ENCODE measurements at places on chromosomes 16 and 17.

DNA sequence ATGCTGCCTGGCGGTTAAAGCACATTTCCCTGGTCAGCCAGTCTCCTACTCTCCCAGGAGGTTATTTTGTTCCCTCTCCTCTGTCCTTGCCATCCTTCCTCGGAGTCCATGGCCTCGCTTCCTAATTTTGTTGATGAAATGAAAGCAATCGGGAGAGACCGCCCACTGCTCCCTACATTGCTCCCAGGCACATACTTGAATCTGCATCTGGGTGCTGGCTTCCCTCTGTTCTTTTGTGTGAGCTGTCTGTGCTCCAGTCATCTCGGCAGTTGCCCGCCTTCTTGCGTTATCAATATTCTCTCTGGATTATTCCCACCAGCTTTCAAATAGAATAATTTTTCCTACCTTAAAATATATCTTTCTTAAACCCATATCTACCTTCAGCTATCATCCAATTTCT, 11.1 kb downstream of the KRT23 start:
- no peak for DNase-seq

- no peak for DNase-seq
Measured at GRCh38 chr17:70295329-70295728, 126.0 kb downstream of the KCNJ2 start.

GRCh38 chr16:73065632-73066330, 17.9 kb upstream of the ZFHX3 start:
- DNase-seq: no peak

DNA sequence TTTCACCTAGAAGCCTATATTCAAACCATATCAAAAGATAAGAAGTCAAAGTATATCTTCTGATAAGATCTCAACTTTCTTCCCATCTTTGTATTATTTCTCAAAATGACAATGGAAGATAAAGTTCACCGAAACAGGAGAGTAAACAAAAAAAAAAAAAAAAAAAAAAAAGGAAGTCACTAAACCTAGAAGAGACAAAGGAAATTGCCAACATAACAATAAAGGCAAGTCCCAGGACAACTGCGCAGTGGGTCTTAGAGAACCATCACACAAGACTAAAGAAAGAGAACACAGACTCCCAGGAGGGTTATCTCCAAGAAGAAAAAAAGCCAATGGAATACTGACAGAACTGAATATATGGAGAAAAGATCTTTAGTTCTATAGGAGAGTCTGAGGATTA, 65.7 kb downstream of the SMURF2 start:
- DNase-seq: no peak

- peak; percentile 72 for DNase-seq
Measured at GRCh38 chr17:76427501-76428231, 25.3 kb downstream of the UBE2O start.

DNA sequence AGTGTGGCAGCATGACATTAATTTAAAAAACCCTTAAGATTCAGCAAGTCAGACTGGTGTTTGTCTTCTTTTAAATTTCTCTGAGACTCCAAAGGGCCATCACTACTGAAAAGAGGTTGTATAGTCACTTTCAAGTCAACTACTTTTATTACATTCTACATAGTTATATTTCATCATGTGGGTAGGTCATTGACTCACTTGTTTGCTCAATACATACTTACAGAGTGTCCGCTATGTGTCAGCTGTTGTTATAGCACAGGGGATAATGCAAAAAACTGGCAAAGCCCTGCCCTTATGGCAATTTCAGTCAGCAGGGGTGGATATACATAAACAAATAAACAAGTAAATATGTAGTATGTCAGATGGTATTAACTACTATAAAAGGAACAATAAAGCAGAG, 2.5 kb upstream of the MYH4 start:
- DNase-seq: peak; percentile 23

- no peak for DNase-seq
Measured at GRCh38 chr16:86723689-86724088, 145.3 kb downstream of the FOXL1 start.

Measured in AG10803 (cell line).